Suppressor macrophage treated with lipopolysaccharide for 4 hours (primary cell): ENCODE measurements at places on chromosomes 5 and 9.
A peak's percentile ranks its signal among the peaks of the same experiment; 100 is the strongest.

GRCh38 chr9:104784098-104784497, 20.2 kb downstream of the NIPSNAP3B start:
- peak; percentile 64 for DNase-seq

DNA sequence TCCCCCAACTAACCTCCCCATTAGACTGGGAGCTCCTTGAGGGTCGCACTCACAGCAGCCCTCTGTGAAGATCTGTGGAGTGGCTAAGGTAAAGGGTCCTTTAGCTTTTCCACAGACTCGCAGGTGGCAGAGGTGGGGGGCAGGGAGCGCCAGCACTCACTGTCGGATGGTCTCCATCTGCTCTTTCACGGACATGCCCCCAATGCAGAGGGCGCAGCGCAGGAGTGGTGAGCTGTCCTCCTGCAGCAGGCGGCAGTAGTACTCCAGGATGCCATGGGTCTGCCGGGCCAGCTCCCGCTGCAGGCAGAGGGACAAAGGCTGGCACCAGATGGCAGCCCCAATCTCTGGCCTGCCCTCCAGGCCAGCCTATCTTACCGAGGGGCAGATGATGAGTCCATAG, 2.2 kb downstream of the DDX41 start:
- no peak for DNase-seq

- DNase-seq = peak; percentile 78
Observed at GRCh38 chr5:151081431-151082281, 822 bp upstream of the TNIP1 start.

DNA sequence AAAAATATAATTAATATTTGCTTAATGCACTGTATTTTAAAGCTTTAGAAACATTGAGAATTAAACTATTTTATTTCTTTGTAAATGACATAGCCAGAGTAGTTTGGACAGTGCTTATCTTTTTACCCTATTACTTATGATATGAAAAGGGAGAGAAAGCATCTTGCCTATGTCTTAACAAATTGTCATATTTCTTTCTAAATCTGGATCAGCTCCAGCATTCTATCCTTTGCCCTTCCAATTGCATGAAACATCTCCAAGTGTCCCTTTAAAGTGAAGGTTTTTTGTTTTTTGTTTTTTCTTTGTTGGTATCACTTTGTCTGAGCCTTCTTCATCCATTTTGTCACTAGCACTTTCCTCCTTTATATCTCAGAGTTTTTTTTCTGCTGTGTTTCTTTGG, 511.6 kb upstream of the FAM174A start:
- DNase-seq = no peak

GRCh38 chr5:132420706-132421272, 51.3 kb downstream of the SLC22A5 start:
- DNase-seq = peak; percentile 31

- no peak for DNase-seq
Observed at GRCh38 chr5:141995656-141996055, 17.2 kb downstream of the GNPDA1 start.

DNA sequence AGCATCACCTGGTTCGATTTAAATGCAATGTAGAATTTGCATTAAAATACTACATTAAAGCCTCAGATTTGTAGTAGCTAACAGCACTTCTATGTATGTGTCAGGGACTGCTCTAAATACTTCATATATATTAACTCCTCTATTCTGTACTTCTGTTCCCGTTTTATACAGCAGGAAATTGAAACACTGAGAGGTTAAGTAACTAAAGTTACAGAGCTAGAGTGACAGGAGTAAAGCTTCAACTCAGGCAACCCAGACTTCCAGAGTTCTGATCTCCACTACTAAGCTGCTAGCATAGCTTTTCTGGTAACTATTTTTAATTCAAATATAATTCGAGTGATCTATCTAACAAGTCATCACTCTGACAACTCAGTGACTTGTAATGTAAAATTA, 619 bp upstream of the APC start:
- peak; percentile 30 for DNase-seq

GRCh38 chr9:131271506-131271931, 4.8 kb downstream of the FAM78A start:
- DNase-seq = no peak

- DNase-seq = no peak
Observed at GRCh38 chr5:55603922-55604321, 69.2 kb upstream of the PLPP1 start.

GRCh38 chr5:16842896-16843295, 93.2 kb downstream of the MYO10 start:
- DNase-seq = peak; percentile 4

DNA sequence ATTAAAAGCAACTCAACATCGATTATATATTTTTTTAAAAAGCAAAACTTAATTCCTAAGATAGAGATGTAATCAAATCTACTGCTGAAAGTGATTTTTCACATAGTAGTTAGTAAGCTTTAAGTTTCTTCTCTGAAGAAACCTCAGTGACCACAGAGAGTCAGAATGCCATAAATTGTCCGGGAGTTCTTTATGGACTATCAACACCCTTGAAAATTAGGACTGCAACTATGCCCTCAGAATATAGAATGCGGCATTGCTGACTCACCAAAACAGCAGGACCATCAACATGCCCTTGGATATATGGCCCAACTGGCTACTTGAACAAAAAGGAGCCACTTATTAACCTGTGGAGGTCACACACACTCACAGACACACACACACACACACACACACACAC, 228.9 kb upstream of the SNX2 start:
- DNase-seq = no peak

DNA sequence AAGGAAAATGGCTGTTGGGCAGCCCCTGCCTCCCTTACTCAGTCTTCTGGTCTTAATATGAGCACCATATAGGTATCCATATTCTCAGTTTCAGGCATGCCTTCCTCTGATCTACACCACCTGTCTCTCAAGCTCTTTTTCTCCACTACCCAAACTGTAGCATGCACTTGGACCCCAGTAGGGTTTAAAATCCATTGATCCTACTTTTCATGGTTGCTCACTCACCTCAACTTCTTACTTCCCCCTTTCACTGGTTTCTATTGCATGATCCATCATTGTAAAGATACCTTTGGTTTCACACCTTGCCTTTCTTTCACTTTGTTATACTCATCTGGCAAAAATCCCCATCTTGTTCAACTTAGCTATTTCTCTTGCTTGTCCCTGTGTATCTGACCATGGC, 159.4 kb downstream of the KDM4C start:
- DNase-seq = no peak

- DNase-seq = no peak
Observed at GRCh38 chr5:89932771-89933181, 476.8 kb downstream of the CETN3 start.

GRCh38 chr9:131117121-131117761, 8.1 kb upstream of the NUP214 start:
- DNase-seq = no peak

DNA sequence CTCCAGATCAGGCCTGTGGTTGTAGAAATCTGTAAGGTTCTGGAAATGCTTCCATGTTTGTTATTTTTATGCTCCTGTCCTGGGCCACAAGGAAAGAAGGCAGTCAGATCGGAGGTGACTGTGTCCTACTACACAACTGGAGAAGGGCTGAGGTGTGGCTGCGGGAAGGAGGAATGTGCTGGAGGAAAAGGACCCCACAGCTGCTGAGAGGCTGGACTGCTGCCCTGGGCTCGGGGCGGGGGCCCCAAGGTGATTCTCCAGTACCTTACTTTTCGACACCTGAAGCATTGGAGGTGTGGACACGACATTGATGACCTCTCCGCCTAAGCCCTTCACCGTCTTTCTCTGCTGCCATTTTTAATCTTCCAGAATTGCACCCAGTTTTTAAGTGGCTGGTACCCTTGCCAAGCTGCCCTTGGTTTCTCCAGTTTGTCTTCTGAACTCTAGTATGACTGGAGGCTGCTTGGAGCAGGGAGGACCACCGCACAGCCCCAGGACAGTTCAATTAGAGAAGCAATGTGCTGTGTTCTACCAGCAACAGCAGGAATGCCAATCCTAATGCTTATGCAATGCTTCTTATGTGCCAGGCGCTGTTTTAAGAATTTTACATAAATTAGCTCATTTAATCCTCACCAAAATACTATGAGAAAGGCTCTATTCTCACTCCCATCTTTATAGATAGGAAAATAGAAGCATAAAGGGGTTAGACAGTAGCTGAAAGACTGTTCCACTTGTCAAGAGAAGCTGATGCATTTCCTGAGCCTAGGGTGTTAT, 13.5 kb upstream of the ANKRD33B start:
- no peak for DNase-seq

DNA sequence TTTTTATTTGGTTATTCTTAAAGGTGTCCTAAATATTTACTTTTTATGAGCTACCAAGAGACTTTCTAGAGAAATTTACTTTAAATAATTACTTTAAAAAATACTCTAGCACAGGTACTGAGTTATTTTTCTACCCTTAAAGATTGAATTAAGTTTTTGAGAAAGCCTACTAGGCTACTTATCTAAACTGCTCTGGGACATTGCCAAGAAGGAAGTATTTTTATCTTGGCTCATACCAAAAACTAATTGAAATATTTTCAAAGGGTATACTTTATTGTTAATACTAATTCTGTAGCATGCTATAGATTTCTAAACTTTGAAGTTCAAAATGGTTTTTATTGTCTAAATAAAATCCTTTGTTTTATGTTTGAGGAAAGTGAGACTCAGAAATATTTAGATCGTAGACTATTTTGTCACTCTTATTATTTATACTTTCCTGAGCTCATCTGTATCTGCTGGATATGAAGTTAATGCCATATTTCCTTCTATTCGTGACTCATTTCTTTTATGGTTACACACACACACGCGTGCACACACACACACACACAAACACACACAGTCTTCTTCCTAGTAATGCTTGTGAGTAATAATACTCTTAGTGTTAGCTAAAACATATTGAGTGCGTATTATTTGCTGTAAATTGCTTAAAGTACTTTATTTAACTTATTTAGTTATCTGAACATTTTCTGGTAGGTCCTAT, 89.5 kb downstream of the MAN2A1 start:
- no peak for DNase-seq

- DNase-seq = no peak
Observed at GRCh38 chr5:112640546-112640945, 97.1 kb upstream of the APC start.

- DNase-seq = no peak
Observed at GRCh38 chr5:150454492-150455229, 5.1 kb upstream of the RPS14 start.

GRCh38 chr9:89808076-89808755, 203.4 kb downstream of the GADD45G start:
- no peak for DNase-seq

- no peak for DNase-seq
Observed at GRCh38 chr5:150262502-150262901, 27.1 kb downstream of the CAMK2A start.

- no peak for DNase-seq
Observed at GRCh38 chr5:91742550-91742949, 359.4 kb upstream of the ARRDC3 start.

- no peak for DNase-seq
Observed at GRCh38 chr9:127089631-127090081, 32.8 kb downstream of the ANGPTL2 start.

DNA sequence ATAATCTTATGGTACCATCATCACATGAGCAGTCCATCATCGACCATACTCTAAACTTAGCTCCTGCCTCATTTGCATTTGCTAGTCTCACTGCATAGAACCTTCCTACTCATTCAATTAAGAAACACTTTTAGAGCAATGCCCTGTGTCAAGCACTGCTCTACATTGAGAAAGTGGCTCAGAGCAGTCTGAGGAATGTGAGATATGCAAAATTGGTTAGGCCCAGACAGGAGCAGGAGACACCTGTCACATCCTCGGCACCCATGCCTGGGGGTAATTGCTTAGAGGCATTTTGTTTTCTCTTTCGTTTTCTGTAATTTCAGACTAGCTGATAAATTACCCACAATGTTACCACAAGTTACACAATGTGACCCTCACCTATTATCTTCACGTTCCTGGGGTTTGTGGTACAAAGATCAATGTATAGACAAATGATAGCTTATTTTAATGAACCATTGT, 4.9 kb upstream of the RARS1 start:
- no peak for DNase-seq

- no peak for DNase-seq
Observed at GRCh38 chr5:164054461-164054860, 549.0 kb downstream of the MAT2B start.

DNA sequence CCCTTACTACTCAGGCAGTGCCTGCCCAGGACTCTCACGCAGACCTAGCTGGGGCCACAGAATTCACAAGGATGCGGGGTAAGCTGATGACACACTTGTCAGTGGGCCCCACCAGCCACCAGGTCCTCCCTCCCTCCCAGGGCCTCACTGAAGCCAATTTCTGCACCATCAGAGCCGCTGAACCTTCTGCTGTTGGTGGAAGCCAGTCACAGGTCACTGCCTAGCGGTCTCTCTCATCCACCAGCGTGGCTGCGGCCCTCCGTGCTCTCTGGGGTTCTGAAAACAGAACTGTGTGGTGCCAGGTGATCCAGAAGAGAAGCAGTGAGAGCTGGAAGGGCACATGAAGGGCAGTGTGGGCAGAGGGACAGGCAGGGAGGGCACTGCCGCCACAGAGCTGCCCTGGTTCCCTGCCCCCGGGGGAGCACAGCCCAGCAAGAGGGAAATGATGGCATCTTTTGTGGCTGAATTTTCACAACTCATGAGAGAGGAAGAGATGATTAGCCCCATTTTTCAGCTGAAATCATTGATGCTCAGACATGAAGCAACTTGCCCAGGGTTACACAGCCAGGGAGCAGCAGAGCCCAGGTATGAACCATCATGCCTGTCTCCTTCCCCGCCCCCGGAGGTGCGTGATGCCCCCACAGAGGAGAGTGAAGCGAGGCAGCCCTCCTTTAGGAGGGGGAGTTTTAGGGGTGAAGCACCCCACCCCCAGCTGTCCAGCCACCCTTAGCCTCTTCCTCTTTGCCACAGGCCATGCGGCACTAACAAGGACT, 41.4 kb upstream of the CPLX2 start:
- no peak for DNase-seq

- DNase-seq = no peak
Observed at GRCh38 chr5:88956416-88956815, 73.4 kb upstream of the MEF2C start.

GRCh38 chr5:141878186-141878710, at the start of gene PCDH1:
TSS of gene PCDH1 (minus strand) at chr5:141878410. CDS start at chr5:141878262, 148 bp downstream.
- DNase-seq = peak; percentile 48

- no peak for DNase-seq
Observed at GRCh38 chr5:35821513-35821912, 35.2 kb upstream of the IL7R start.

GRCh38 chr5:167352801-167353200, 938.6 kb upstream of the WWC1 start:
- no peak for DNase-seq

DNA sequence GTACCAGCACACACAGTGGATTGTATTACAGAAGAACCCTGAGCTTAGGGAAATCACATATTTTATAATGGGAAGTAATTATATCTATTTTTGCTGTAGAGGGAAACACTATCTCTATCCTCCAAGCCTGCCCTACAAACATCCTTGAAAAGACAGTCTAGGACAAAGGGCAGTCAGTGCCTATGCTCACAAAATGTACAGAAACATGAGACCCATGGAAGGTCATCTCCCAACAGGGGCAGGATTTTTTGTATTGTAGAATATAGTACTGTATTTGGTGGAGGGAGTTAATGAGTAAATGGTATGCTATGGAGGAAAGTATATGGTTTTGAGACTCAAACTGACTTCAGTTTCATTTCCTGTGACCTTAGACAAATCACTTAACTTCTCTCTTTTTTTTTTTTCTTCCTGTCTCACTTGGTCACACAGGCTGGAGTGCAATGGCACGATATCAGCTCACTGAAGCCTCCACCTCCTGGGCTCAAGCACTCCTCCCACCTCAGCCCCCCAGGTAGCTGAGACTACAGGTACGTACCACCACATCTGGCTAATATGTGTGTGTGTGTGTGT, 5.8 kb upstream of the RAB14 start:
- peak; percentile 65 for DNase-seq

- DNase-seq = no peak
Observed at GRCh38 chr9:93097511-93098201, 1.6 kb downstream of the CARD19 start.
